ENCODE measurements at places on chromosomes 11 and 22. TPM values are rescaled to one million over a fixed set of nuclear protein-coding genes. Genes with fewer than 3 reads are reported as not detected.

GRCh38 chr11:32305460-32305859, 129.9 kb downstream of the WT1 start:
- H3K27ac ChIP-seq: no peak overlapping the region
- no peaks in the 10 kb centered on the region for H3K4me1 ChIP-seq
- H3K36me3 ChIP-seq: no peaks in the 10 kb centered on the region
- no peak overlapping the region for H3K4me3 ChIP-seq
- no peaks in the 10 kb centered on the region for H3K27me3 ChIP-seq

DNA sequence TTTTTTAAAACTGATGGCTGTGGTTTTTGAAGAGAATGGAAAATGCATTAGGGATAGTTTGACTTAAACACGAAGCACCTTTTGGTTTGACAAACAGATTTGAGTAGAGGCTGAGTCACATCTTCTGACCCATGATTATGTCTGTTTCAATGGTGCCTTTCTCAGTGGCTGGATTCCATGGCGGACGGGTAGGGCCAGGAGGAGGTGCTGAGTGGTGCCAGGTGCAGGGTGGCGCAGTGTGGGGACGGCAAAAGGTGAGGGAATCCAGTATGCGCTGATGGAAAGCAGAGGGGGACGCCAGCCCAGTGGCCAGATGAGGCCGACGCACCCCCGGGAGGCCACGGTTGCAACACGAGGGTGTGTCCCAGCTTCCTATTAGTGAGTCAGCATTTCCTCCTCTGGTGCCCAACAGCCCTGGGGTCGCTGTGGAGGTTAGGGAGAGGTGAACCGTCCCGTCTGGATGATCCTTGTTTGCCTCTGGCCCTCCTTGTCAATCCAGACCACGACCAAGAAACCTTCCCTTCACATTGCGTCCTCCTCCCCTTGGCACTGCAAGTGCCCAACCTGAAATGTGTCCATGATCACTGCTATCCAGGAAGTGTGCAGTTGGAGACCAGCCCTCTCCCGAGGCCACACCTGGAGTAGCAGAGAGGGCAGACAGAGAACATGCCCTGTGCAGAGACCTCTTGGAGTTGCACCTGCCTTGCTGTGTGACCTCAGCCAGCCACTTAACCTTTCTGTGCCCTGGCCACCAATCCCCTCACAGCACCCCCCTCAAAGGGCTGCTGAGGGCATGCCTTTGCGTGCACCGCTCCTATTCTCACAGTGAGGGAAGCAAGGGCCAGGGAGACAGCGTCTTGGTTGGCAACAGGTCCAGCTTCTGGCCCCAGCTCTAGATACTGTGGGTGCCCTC, 32.5 kb upstream of the ATXN10 start:
- peak; percentile 68 for DNase-seq
- H3K27me3 ChIP-seq: no peaks in the 10 kb centered on the region
- peaks cover 8% of the 10 kb centered on the region for H3K4me1 ChIP-seq
- H3K27ac ChIP-seq: no peak overlapping the region

GRCh38 chr11:76453248-76453647, 8.4 kb downstream of the EMSY start:
- no peaks in the 10 kb centered on the region for H3K4me1 ChIP-seq
- peaks cover 9% of the 10 kb centered on the region for H3K36me3 ChIP-seq
- DNase-seq: no peak
- no peak overlapping the region for H3K4me3 ChIP-seq
- H3K27me3 ChIP-seq: no peaks in the 10 kb centered on the region
- no peak overlapping the region for H3K27ac ChIP-seq

GRCh38 chr11:10785146-10785474, 23.6 kb downstream of the EIF4G2 start:
- no peak for DNase-seq
- no peaks in the 10 kb centered on the region for H3K27me3 ChIP-seq

DNA sequence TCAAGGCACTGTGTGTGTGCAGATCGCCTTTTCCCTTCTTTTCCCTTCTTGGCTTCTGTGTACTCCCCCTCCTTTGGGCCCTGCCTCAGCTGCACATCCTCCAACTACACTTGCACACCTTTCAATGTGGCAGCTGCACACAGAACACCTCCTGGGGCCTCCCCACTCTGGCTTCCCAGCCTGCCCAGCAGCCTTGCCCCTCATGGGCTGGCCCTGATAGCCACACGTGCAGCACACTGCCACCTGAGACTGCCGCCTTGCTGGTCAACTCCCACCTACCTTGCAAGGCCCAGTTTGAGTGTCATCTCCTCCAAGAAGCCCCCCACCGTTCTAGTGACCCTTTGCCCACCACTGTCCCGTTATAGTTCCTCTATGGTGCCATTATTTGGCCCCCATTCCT, 77.3 kb upstream of the ARFGAP3 start:
- DNase-seq: no peak
- peaks cover 34% of the 10 kb centered on the region for H3K36me3 ChIP-seq
- no peak overlapping the region for H3K4me3 ChIP-seq
- no peaks in the 10 kb centered on the region for H3K27me3 ChIP-seq

DNA sequence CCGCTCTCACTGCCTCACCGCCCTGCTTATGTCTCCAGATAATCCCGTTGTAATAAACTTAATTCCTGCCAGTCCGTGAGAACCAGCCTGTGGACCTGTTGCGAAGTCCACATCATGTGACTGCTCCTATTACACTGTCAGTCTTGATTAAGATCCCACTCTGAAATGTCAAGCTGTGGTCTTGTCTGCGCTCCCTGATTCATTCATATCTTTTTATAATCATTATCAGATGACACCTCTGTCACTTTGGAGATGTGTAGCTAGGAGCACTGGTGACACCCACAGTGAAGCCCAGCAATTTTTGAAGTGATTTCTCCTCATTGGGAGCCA, 377.3 kb downstream of the TBC1D22A start:
- no peak overlapping the region for H3K27ac ChIP-seq
- H3K4me1 ChIP-seq: no peaks in the 10 kb centered on the region
- H3K36me3 ChIP-seq: no peaks in the 10 kb centered on the region
- H3K4me3 ChIP-seq: no peak overlapping the region

- H3K36me3 ChIP-seq: no peaks in the 10 kb centered on the region
- no peak for DNase-seq
- no peak overlapping the region for H3K4me3 ChIP-seq
- H3K4me1 ChIP-seq: no peaks in the 10 kb centered on the region
These were observed 7.9 kb downstream of the PNPLA5 start for GRCh38 chr22:43883719-43884415.

GRCh38 chr11:127919206-127920000, 668.0 kb downstream of the ETS1 start:
- H3K27me3 ChIP-seq: no peaks in the 10 kb centered on the region
- H3K36me3 ChIP-seq: no peaks in the 10 kb centered on the region
- no peak for DNase-seq
- H3K4me3 ChIP-seq: no peak overlapping the region

GRCh38 chr11:39374963-39375698, 2084.3 kb downstream of the LRRC4C start:
- no peaks in the 10 kb centered on the region for H3K27me3 ChIP-seq
- no peaks in the 10 kb centered on the region for H3K36me3 ChIP-seq
- no peak overlapping the region for H3K4me3 ChIP-seq
- no peaks in the 10 kb centered on the region for H3K4me1 ChIP-seq
- H3K27ac ChIP-seq: no peak overlapping the region

GRCh38 chr22:37999640-38000272, 15.4 kb upstream of the SOX10 start:
- no peaks in the 10 kb centered on the region for H3K27me3 ChIP-seq
- H3K4me3 ChIP-seq: no peak overlapping the region
- no peak overlapping the region for H3K27ac ChIP-seq
- no peak for DNase-seq

- H3K4me3 ChIP-seq: no peak overlapping the region
- H3K36me3 ChIP-seq: no peaks in the 10 kb centered on the region
- DNase-seq: no peak
- H3K27me3 ChIP-seq: no peaks in the 10 kb centered on the region
These were observed 21.3 kb upstream of the DRG1 start for GRCh38 chr22:31378123-31378522.

DNA sequence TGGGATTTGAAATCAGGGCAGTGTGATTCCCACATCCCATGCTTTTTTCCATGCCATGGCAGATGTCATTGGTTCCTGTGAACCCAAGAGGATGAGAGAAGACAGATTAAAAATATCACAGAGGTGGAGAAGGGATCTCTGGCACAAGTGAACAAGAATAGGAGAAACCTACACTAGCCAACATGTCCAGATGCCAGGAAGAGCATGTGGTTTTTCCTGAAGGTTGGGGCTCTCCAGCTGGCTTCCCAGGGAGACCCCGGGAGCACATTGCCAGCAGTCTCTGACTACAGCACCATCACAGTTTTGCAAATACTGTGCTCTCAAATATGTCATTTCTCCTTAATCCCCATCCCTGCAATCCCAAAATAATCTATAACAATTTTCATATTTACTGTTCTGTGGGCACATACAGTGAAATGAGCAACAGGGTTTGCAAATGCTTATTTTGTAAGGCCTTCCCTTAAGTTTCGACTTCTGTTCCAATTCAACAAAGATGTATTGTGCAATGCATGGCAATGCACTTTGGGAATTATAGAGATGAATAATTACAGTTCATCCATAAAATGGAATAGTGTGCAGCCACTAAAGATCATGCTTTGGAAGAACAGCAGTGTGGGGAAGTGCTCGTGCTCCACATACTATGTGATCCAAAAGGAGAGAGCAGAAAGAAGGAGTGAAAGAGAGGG, 4.8 kb downstream of the ANKK1 start:
- H3K27ac ChIP-seq: no peak overlapping the region
- H3K4me3 ChIP-seq: no peak overlapping the region
- no peaks in the 10 kb centered on the region for H3K4me1 ChIP-seq
- H3K27me3 ChIP-seq: peaks cover 5% of the 10 kb centered on the region
- no peak for DNase-seq

GRCh38 chr11:119067371-119068222, at the start of gene VPS11:
Gene VPS11 (plus strand): TSS chr11:119067818. CDS start chr11:119067824, 6 bp downstream.
- peak within 1 kb of the TSS; percentile 78 for H3K4me3 ChIP-seq
- peak; percentile 98 for DNase-seq

GRCh38 chr11:78869293-78869692, 294.6 kb upstream of the NARS2 start:
- H3K27ac ChIP-seq: no peak overlapping the region
- DNase-seq: no peak
- H3K4me3 ChIP-seq: no peak overlapping the region
- no peaks in the 10 kb centered on the region for H3K36me3 ChIP-seq

DNA sequence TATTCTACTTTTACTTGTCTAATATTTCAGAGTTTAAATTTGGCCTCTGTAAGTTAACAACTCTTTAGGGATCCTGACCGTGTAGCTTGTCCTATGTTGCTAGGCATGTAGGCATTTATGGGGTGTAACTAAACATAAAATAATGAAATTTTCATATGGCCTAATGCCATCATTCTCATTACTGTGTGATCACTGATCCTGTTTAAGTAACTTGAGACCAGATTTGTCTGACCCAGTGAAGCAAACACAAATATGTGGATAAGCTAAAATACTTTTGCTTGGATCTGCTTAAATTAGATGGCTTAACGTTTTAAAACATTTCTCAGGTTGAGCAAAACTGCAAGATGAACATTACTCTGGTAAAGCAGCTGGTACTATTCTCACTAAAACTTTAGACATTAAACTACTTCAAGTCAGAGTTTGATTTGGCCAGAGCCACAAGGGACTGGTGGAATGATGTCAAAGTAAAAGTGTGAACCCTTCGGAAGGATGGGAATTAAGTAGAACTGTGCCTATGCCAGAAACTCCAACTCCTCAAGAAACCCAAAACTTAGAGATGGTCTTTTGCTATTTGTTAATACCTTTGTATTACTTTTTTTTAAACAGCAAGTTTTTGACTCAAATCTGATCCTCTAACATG, 12.5 kb downstream of the QSER1 start:
- no peak overlapping the region for H3K4me3 ChIP-seq
- no peak for DNase-seq
- no peak overlapping the region for H3K27ac ChIP-seq
- no peaks in the 10 kb centered on the region for H3K27me3 ChIP-seq
- H3K36me3 ChIP-seq: no peaks in the 10 kb centered on the region
- H3K4me1 ChIP-seq: no peaks in the 10 kb centered on the region

- H3K36me3 ChIP-seq: peaks cover 3% of the 10 kb centered on the region
- H3K4me3 ChIP-seq: no peak overlapping the region
- no peak for DNase-seq
- peaks cover 87% of the 10 kb centered on the region for H3K4me1 ChIP-seq
- H3K27me3 ChIP-seq: no peaks in the 10 kb centered on the region
- peak overlapping the region; percentile 52 for H3K27ac ChIP-seq
These were observed 16.4 kb downstream of the USP2 start for GRCh38 chr11:119365071-119365591.

DNA sequence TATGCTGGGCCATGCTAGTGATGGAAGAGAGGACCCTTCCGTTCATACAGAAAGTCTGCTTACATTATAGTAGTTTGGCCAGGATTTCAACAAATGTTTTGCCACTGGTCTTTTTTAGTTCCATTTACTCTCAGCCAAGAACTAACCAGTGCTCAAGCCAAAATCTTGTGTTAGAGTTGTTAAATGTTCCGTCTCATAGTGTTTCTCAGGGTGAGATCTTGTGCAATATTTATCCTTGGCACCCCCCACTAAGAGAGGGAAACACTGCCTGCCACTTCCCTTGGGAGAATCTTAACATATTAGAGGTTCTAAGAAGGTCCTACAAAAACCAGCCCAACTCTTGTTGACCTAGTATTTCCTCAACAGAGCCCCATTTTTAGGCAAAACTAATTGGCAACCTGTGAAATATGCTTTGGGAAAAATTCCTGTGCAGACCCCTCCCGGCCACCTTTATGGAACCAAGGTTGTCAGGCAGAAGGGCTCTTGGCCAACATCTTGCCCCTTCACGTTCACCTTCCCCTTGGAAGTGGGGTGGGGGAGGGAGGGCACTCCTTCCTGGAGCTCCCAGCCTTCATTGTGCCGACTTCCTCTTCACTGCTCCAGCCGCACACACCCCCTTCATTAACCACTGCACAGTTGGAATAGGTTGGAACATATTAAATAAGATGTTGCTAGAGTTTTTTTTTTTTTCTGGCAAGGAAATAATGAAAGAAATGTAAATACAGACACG, 173.2 kb upstream of the SORL1-AS1 start:
- peaks cover 37% of the 10 kb centered on the region for H3K36me3 ChIP-seq
- DNase-seq: no peak
- H3K27ac ChIP-seq: no peak overlapping the region
- H3K27me3 ChIP-seq: no peaks in the 10 kb centered on the region

MUC2 gene
- polyA plus RNA-seq: 239 TPM

FSHB gene
- polyA plus RNA-seq: not detected

CNIH2 gene
- polyA plus RNA-seq: 1.1 TPM

PNPLA3 gene
- polyA plus RNA-seq: not detected

LRRC32 gene
- 44.7 TPM for polyA plus RNA-seq

RIMBP3C gene
- polyA plus RNA-seq: not detected

BDNF gene
- polyA plus RNA-seq: not detected

MIAT gene
- 0.27 TPM for polyA plus RNA-seq

ADAMTS8 gene
- not detected for polyA plus RNA-seq

MOGAT2 gene
- 155 TPM for polyA plus RNA-seq

AMOTL1 gene
- polyA plus RNA-seq: 6.6 TPM

OR51B4 gene
- polyA plus RNA-seq: not detected

Measured in small intestine (tissue), 16 donors.